ENCODE measurements at places on chromosomes 7 and 10.
A peak's percentile ranks its signal among the peaks of the same experiment; 100 is the strongest.

DNA sequence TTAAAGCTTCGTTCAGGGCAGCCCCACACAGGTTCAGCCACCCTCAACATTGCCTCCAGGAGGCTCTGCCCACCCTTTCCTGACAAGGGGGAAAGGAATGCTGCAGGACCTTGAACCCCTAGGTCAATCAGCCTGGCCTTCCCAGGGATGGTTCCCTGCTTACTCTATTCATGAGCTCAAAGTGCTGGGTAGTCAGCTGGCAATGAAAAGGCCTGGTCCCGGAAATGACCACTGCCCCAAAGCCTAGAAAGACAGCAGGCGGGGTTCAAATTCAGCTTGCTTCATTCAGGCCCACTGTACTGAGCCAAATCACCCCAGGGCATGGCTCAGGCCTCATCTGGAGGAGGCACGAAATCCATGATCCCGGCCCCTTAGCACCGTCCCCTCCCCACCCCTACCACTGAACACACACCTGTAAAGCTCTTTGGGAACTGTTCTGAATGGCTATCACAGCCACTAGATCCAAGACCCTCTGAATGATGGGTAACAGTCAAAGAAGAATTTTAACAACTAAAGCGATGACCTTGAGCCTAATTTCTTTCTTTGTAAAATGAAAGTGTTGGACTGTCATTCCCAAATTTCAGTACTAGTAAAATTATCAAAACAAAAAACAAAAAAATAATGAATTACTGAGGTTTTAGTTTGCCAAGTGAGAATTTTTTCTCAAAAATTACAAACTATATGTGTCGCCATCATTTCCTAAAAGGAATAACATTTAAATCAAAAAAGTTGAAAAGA, 1.0 kb downstream of the URGCP start:
- DNase-seq: no peak

GRCh38 chr7:68823996-68824780, 774.1 kb upstream of the AUTS2 start:
- no peak for DNase-seq

DNA sequence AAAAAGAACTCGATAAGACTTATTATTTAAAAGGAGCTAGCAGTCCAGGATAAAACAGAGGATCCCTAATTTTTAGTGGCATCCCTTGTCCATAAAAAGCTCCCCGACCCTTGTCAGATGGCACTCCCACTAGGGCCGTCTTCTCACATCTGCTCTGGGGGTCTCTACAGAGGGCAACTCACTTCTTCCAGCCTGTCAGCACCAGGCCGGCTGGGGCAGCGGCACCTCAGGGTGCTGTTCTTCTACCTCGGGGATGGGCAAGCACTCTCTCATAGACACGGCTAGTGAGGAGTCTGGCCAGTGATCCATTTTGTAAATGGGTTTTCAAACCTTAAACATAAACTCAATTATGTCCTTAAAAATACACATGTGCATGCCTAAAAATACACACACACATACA, 134.7 kb downstream of the PRPF18 start:
- DNase-seq: no peak

- peak; percentile 99 for DNase-seq
Measured at GRCh38 chr7:44123190-44124003, at the start of gene POLD2. POLD2 (minus strand) TSS chr7:44123548; CDS start chr7:44122053, 1,495 bp downstream.

DNA sequence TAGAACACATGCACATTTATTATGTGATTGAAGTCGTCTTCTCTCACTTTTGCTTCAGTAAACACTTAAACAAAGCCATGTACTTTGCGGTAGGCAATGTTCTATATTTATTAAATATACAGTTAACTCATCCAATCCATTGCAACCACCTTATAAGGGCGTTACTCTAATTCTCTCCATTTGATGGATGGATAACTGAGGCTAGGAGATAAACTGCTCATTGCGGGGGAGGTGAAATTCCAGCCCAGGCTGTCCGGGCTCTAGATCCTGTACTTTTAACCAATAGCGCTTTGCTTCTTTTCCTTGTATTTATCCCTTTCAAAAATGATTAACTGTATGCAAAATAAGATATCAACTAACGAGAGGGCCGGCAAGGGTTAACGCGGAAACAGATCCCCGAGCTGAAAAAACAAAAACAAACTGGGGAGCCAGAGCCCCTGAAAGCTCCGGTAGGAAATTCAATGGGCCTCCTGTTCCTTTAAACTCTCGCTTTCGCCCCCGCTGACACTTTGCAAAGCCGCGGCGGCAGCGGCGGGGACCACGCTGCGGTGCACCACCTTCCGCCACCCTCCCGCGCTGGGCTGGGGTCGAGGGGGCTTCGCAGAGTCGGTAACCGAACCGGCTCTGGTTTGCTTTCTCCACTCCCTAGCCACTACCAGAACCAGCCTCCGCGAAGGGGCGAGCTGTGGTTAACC, 1.0 kb upstream of the PLXDC2 start:
- no peak for DNase-seq

DNA sequence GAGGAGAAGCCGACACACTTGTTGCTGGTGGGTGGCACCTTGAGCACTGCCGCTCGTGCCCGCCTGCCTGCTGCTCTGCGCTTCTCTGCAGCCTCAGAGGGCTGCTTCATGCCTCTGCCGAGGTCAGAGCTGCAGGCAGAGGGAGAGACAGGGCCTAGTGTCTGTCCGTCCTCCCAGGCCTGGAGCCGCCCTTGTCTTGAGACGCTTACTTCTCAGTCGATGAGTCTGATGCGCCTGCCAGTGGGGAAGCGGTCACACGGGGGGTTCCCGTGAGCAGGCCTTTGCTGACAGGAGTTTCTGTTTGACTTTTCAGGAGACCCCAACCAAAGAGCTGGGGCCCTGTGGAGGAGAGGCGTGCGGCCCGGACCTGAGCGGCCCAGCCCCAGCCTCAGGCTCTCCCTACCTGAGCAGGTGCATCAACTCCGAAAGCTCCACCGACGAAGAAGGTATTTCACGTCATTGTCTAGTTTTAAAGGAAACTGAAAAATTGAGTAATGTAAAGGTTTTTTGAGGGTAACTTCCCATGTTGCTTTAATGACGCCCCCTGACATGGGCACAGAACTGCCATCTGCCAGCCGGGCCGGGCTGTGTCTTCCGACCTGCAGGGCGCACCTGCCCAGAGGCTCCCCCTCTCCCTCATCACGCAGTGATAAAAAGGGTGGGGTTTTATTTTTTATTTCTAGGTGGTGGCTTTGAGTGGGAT, 7.8 kb upstream of the BHLHA15 start:
- no peak for DNase-seq

DNA sequence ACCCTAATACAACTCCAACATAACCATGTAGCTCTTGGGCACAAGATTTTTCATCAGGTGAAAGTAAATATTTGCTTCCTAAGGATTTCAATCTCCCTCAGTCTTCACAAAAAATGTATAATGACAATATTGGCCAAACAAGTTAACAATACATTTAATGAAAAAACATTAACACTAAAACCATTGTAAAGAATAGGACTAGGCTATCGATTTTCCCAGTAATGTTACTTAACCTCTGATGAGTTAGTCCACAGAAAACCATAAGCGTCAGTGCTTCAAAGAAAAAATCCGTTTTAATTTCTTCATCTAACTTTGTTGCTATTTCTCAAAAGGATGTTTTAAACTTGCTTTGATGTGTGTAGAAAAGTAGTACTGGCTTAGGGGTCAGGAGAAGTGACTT, 1.2 kb downstream of the ZNF33B start:
- no peak for DNase-seq

- DNase-seq: no peak
Measured at GRCh38 chr10:54065106-54065505, 735.9 kb downstream of the PCDH15 start.

- DNase-seq: no peak
Measured at GRCh38 chr10:43135656-43136055, 2.6 kb upstream of the CSGALNACT2 start.

DNA sequence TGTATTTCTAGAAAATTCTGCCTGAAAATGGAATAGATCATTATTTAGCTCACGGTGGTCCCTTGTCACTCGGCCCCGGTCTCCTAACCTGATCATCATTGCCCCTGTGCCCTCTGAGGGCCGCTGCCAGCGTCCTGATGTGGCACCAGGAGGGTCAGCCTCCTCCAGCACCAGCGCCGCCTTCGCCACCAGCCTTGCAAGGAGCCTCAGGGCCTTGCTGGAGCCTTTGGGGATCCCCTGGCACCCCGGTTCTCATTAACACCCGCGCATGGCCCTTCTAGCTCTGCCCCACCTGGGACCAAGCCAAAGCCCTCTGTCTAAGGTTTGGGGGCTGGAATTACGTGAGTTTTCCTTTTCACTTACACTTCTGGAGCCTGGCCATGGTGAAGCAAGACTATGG, 282.5 kb upstream of the ADARB2 start:
- no peak for DNase-seq

GRCh38 chr7:38700116-38700515, 68.9 kb upstream of the AMPH start:
- DNase-seq: no peak

DNA sequence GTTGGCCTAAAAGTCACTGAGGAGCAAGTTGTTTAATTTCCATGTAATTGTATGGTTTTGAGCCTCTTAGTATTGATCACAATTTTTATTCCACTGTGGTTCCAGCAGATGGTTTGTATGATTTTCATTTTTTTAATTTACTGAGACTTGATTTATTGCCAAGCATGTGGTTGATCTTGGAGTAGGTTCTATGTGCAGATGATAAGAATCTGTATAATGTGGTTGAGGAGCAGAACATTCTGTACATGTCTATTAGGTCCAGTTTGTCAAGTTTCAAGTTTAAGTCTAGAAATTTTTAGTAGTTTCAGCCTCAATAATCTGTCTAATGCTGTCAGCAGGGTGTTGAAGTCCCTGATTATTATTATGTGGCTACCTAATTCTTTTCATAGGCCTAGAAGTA, 22.7 kb upstream of the ZWINT start:
- DNase-seq: no peak

GRCh38 chr10:54808186-54808935, 7.3 kb upstream of the PCDH15 start:
- DNase-seq: no peak

GRCh38 chr10:132691711-132692153, 94.2 kb downstream of the NKX6-2 start:
- DNase-seq: no peak

GRCh38 chr10:72557362-72557761, 68.5 kb downstream of the MICU1 start:
- no peak for DNase-seq

GRCh38 chr7:127708788-127709187, 56.8 kb downstream of the SND1 start:
- no peak for DNase-seq

- DNase-seq: no peak
Measured at GRCh38 chr7:99393355-99394187, 14.8 kb downstream of the PDAP1 start.

DNA sequence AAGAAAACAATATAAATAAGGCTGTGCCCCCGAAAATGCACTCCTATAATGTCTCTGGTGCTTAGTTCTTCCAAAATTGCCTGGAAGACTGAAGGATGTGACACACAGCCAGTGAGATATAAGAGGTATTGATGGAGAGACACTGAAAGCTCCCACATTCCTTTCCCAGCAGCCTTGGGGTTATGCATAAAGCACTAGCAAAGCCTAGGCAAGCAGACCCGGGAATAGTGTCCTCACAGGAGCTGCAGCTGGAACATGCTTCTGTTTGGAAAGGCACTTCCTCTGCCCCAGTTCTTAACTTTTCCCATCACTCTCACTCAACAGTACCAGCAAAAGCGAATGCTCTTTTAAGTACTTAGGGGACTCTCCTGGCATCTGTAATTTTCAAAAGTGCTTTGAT, 178.0 kb downstream of the AMPH start:
- no peak for DNase-seq

Data from cortex of kidney (tissue), 1 donor.